ENCODE measurements at places on chromosomes 11 and 22. TPM values are rescaled to one million over a fixed set of nuclear protein-coding genes. Genes with fewer than 3 reads are reported as not detected.

The RFPL3 gene
- not detected for total RNA-seq

The CCDC89 gene
- total RNA-seq: 0.60 TPM

GRCh38 chr11:61442616-61443015, 12.7 kb downstream of the SDHAF2 start:
- peaks cover 52% of the 10 kb centered on the region for H3K36me3 ChIP-seq
- H3K27ac ChIP-seq: no peak overlapping the region
- DNase-seq: no peak
- H3K27me3 ChIP-seq: no peaks in the 10 kb centered on the region
- H3K4me1 ChIP-seq: peaks cover 17% of the 10 kb centered on the region

DNA sequence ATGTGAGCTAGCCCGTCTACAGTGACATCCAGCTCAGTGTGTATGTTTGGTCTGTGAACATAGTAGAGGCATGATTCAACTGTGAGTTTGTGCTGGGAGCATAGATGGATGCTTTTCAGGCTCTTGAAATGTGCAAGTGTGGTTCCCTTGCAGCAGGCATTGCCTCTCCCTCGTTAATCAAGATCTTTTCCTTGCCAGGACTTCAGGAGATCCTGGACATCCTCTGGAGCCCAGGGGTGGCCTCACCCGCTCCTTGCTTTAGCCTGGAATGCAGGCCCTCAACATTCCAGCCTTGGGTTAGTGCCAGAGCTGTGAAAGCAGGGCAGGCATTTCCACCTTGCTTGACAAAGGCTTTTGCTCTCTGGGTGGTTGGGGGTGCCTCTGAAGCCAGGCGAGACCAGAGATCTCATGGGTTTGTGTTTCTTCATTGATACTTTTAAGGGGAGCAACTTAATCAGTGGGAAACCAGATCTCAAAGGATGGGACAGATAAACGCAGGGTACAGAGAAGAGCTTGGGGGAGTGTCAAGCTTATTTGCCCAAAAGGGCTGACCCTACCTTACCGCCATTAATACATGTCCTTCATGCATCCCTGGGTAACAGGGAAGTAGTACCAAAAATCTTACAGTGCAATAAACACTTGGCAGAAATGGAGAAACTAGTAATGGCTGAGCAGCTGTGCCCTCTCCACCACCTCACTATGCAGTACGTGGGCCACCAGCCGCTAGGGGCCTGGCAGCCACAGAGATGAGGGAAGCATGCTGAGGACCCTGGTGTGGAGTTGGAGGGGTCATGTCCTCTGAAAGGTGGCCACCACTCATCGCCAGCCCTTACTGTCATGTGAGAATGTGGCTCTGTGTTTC, 72.1 kb downstream of the PTPRJ start:
- no peak for DNase-seq
- peak overlapping the region; percentile 21 for H3K27ac ChIP-seq
- H3K4me1 ChIP-seq: peaks cover 84% of the 10 kb centered on the region
- H3K27me3 ChIP-seq: no peaks in the 10 kb centered on the region

- no peaks in the 10 kb centered on the region for H3K27me3 ChIP-seq
- DNase-seq: no peak
- peak overlapping the region; percentile 23 for H3K27ac ChIP-seq
- peaks cover 23% of the 10 kb centered on the region for H3K4me1 ChIP-seq
Observed at GRCh38 chr11:3095712-3096361, 38.6 kb upstream of the CARS1 start.

DNA sequence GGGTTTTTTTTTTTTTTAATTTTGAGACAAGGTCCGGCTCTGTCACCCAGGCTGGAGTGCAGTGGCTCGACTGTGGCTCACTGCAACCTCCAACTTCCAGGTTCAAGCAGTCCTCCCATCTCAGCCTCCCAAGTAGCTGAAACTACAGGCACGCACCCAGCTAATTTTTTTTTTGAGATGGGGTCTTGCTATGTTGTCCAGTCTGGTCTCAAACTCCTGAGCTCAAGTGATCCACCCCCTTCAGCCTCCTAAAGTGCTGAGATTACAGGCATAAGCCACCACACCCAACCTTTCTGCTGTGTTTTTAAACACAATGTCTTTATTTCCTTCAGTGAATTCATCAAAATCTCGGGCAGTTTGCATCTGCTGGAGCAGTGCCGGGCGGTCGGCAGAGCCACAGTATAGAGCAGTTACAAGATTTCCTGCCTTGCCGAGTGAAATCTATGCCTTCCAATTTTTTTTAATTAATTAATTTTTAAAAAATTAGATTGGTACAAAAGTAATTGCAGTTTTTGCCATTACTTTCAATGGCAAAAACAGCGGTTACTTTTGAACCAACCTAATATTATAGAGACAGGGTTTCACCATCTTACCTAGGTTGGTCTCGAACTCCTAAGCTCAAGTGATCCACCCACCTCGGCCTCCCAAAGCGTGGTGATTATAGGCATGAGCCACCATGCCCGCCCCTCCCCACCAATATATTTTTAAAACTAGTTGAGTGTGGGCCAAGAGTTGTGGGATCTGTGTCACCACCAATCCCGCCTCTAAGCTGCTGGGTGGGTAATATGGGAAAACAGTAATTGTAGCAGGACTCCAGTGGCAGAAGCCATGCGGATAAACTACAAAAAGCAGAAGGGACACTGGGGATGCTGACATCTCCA, 2.7 kb upstream of the ACY3 start:
- H3K27me3 ChIP-seq: peaks cover 7% of the 10 kb centered on the region
- H3K4me3 ChIP-seq: no peak overlapping the region
- no peak overlapping the region for H3K27ac ChIP-seq
- peaks cover 27% of the 10 kb centered on the region for H3K4me1 ChIP-seq
- DNase-seq: no peak

DNA sequence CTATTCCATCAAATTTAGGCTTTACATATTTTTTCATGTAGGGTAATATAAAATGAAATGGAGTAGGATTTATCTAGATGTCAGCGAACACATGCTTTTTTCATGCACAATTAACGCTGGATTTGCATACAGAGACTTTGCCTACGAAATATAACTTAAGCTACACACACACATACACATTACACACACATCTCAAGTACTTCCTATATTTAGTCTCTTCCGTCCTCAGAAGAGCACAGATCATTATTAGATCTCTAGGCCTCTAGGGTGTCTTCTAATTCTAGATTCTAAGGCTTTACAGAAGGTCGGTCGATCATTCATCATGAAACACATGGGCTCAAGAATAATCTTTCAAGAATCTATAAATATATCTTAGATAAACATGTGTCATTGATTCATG, 3.8 kb upstream of the MS4A13 start:
- peaks cover 40% of the 10 kb centered on the region for H3K27me3 ChIP-seq
- DNase-seq: no peak
- no peaks in the 10 kb centered on the region for H3K36me3 ChIP-seq
- no peak overlapping the region for H3K4me3 ChIP-seq

DNA sequence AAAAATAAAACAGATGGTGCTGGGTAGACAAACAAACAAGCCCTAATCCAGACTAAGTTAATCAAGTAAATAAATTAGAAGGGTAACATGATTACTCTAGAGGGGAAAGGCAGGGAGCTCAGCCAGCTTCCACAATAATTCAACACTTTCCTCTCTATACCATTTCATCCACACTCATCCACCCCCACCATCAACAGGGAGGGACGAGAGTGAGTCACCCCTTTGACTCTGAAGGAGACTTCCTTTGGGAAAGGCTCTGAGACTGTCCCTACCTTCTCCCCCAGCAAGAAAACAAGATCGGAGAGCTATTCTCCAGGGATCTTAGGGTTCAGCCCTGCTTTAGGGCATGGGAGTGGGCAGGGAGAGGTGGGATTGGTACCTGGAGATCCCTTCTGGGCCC, 33.1 kb downstream of the TRIM66 start:
- H3K4me1 ChIP-seq: peaks cover 11% of the 10 kb centered on the region
- H3K4me3 ChIP-seq: no peak overlapping the region
- DNase-seq: no peak
- H3K27ac ChIP-seq: no peak overlapping the region
- peaks cover 16% of the 10 kb centered on the region for H3K36me3 ChIP-seq
- no peaks in the 10 kb centered on the region for H3K27me3 ChIP-seq

DNA sequence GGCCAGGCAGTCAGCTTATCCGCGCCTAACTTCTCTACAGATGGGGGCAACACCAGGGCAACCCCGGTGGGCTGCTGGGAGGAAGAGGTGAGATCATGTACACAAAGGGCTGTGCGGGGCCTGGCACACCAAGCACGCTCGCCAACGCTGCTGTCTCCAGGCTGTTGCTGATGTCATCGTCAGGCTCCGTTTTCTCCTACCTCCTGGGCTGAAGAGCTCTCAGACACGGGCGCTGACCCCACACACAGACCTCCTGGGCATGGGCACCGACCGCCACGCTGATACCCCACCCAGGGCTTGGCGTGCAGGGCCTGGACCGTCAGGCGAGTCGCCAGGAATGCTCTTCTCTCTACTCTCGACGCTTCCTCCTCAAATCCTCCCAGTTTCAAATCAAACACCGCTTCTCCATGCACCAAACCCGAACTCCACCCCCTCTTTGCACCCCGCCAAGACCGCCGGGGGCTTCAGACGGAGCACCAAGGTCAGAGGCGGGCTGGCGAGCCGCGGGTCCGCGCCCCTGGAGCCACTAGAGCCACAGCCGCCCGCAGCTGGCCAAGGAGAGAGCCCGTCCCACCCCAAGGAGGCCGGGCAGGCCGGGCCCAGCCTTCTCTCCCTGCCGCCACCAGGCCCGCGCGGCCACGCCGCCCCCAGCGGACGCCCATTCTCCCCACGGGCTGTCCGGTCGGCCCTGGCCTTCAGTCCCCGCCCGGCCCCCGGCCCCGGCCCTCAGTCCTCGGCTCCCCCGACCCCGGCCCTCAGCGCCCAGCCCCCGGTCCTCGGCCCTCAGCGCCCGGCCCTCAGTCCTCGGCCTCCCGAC, 772 bp downstream of the SBF1 start:
- no peaks in the 10 kb centered on the region for H3K27me3 ChIP-seq
- peaks cover 16% of the 10 kb centered on the region for H3K36me3 ChIP-seq
- peak overlapping the region; percentile 88 for H3K27ac ChIP-seq
- H3K4me3 ChIP-seq: peak overlapping the region; percentile 89
- peaks cover 60% of the 10 kb centered on the region for H3K4me1 ChIP-seq

DNA sequence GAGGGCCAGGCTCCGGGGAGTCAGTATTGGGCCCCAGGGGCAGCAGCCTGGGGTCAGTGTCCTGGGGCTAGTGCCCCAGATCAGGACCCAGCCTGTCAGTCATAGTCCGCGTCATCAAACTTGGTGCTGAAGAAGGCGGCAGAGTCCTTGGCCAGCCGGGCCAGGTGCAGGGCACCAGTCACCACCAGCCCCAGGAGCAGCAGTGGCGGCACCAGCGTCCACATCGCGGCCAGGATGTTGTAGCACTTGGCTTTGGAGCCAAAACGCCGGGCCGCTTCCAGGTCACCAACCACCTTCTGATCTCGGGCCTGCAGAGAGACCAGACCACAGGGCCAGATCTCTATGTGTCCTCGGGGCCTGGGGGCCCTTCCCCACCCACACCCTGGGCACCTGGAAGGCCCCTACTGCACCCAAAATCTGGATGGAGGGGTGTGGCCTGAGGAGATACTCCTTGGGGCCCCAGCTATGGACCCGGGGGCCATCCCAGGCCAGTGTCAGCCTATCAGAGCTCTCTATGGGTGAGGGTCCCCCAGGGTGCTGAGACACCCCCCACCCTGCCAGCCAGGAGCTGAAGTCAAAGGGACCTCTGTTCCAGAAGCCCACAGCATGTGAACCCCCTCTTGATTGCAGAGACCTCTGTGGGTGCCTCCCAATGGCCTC, 790 bp downstream of the IFITM5 start:
- H3K27ac ChIP-seq: no peak overlapping the region
- H3K4me1 ChIP-seq: peaks cover 23% of the 10 kb centered on the region
- H3K27me3 ChIP-seq: peaks cover 1% of the 10 kb centered on the region

GRCh38 chr11:61406067-61406466, 13.7 kb downstream of the TMEM216 start:
- DNase-seq: no peak
- H3K36me3 ChIP-seq: peaks cover 65% of the 10 kb centered on the region
- H3K27ac ChIP-seq: no peak overlapping the region

- H3K27ac ChIP-seq: no peak overlapping the region
- DNase-seq: no peak
- no peaks in the 10 kb centered on the region for H3K4me1 ChIP-seq
- H3K27me3 ChIP-seq: no peaks in the 10 kb centered on the region
- no peaks in the 10 kb centered on the region for H3K36me3 ChIP-seq
- no peak overlapping the region for H3K4me3 ChIP-seq
Observed at GRCh38 chr11:42521994-42522393, 789.8 kb upstream of the API5 start.

- no peaks in the 10 kb centered on the region for H3K27me3 ChIP-seq
- no peak for DNase-seq
- H3K27ac ChIP-seq: no peak overlapping the region
- no peak overlapping the region for H3K4me3 ChIP-seq
- no peaks in the 10 kb centered on the region for H3K36me3 ChIP-seq
- H3K4me1 ChIP-seq: no peaks in the 10 kb centered on the region
Observed at GRCh38 chr22:47280301-47280700, 517.9 kb downstream of the TBC1D22A start.

GRCh38 chr22:42313804-42314581, 43.5 kb upstream of the TCF20 start:
- peak overlapping the region; percentile 26 for H3K27ac ChIP-seq
- no peaks in the 10 kb centered on the region for H3K27me3 ChIP-seq
- H3K4me3 ChIP-seq: no peak overlapping the region
- DNase-seq: peak; percentile 46

GRCh38 chr11:117945047-117945810, 16.0 kb upstream of the TMPRSS13 start:
- no peak for DNase-seq
- H3K4me1 ChIP-seq: peaks cover 62% of the 10 kb centered on the region
- H3K27me3 ChIP-seq: no peaks in the 10 kb centered on the region
- no peak overlapping the region for H3K4me3 ChIP-seq
- H3K27ac ChIP-seq: no peak overlapping the region

DNA sequence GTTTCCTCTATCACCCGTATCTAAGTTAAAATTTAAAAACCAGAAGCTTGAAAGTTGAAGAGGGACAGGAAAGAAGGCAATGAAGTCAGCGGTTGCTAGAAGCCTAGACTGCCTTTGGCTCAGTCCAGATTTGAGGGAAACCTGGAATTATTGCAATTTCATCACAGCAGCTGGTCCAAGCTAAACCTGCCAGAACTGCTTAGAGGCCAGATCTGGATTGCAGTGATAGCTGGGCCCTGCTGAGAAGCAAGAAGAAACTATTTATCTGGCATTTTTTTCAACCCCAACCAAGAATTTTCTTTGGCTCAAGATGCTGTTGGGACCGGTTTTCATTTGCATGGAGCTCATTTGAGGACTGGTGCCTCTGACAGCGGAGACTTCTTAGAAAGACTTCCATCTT, 121.5 kb upstream of the TEAD1 start:
- H3K27ac ChIP-seq: no peak overlapping the region
- no peaks in the 10 kb centered on the region for H3K36me3 ChIP-seq
- no peaks in the 10 kb centered on the region for H3K4me1 ChIP-seq
- H3K4me3 ChIP-seq: no peak overlapping the region
- no peak for DNase-seq

- H3K27ac ChIP-seq: peak overlapping the region; percentile 91
- H3K4me1 ChIP-seq: peaks cover 69% of the 10 kb centered on the region
- DNase-seq: peak; percentile 60
- H3K27me3 ChIP-seq: no peaks in the 10 kb centered on the region
- H3K4me3 ChIP-seq: peak overlapping the region; percentile 63
Observed at GRCh38 chr22:25702571-25703167, 39.3 kb upstream of the MYO18B start.

Measured in activated CD4-positive, alpha-beta T cell treated with anti-CD3 and anti-CD28 coated beads, Interleukin-2, amount 10 ng/mL, durations not matched to agents 7 days and 5 days (primary cell).